ENCODE measurements at places on chromosomes 16 and 17.

- DNase-seq = no peak
These were observed 92.2 kb upstream of the CIBAR2 start for GRCh38 chr16:85204242-85205010.

- no peak for DNase-seq
These were observed 262.6 kb downstream of the PRKCA start for GRCh38 chr17:66564992-66565465.

DNA sequence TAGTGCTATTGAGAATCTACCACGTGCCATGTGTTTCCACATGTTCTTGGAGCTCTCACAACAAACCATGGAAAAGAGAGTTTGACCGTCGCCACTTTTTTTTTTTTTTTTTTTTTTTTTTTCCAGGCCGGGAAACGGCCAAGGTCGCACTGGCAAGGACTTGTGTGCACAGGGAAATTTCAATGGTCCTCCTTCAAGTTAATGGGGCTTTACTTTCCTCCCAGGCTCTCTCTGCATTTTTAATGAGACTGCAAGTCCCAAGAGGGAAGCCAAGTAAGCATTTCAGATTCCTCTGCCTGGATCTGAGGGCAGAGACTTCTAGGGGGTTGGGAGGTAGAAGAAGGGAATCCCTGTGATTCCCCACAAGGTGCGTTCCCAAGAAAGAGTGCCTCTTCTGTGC, 94.7 kb upstream of the MPHOSPH6 start:
- no peak for DNase-seq

- DNase-seq = no peak
These were observed 13.6 kb upstream of the GIP start for GRCh38 chr17:48981927-48982539.

DNA sequence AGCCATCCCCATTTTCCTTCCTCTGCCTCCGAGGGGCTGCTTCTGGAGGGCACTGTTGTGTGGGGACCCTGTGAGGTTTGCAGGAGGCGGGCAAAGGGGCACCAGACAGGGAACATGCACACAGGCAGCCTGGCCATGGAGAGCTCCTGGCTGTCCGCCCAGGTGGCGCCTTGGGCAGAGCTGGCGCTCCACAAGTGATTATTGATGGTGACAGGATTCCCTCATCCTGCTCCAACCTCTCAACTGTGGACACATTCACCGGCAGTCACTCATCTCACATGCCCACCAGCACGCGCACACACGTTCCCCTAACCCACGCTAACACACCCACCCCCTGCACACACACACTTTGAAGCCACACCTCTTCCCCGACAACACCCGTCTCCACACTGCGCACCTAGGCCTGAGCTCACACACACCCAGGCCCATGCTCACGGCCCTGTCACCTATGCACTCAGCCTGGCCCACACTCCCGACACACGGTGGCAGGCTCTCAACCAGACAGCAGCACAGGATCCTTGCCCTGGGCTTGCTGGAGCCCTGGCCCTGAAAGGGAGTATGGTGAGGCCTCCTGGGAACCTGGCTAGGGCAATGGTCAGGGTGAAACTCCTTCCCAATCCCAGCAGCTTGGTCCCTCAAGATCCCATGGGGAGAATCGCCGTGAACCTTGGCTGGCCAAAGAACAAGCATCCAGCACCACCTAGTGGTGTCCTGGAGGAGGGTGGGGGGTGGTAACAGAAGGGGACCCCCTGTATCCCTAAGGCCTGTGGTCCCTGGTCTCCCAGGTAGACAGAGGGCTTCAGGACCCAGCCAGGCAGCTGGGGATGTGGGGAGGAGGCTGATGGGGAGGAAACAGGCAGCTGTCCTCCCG, 3.6 kb downstream of the PNMT start:
- DNase-seq = no peak

- no peak for DNase-seq
These were observed 80.1 kb downstream of the SOCS1 start for GRCh38 chr16:11175787-11176341.

GRCh38 chr17:36921095-36921851, 16.0 kb upstream of the LHX1 start:
- no peak for DNase-seq

DNA sequence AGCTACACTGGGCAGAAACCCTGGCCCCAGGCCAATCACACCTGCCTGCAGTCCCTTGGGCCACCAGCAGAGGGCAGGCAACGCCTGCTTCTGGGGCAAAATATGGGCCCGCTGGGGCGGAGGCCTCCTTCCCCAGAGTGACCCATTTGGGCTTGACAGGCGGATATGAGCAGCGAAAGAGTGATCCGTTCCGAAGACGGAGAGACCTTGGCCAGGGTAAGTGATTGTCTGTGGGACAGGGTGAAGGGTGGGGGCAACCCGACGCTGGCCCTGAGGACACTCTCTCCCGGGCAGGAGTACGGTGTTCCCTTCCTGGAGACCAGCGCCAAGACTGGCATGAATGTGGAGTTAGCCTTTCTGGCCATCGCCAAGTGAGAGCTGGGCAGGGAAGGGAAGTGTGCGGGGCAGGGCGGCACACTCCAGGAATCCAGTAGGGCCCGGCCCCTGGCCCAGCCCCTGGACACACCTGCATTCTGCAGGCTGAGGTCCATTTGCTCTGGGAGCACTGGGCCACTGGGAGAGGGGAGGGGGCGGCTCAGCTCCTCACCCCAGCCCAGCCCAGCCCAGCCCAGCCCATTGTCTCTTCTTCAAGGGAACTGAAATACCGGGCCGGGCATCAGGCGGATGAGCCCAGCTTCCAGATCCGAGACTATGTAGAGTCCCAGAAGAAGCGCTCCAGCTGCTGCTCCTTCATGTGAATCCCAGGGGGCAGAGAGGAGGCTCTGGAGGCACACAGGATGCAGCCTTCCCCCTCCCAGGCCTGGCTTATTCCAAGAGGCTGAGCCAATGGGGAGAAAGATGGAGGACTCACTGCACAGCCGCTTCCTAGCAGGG, 3.5 kb upstream of the NHERF1 start:
- peak; percentile 73 for DNase-seq

DNA sequence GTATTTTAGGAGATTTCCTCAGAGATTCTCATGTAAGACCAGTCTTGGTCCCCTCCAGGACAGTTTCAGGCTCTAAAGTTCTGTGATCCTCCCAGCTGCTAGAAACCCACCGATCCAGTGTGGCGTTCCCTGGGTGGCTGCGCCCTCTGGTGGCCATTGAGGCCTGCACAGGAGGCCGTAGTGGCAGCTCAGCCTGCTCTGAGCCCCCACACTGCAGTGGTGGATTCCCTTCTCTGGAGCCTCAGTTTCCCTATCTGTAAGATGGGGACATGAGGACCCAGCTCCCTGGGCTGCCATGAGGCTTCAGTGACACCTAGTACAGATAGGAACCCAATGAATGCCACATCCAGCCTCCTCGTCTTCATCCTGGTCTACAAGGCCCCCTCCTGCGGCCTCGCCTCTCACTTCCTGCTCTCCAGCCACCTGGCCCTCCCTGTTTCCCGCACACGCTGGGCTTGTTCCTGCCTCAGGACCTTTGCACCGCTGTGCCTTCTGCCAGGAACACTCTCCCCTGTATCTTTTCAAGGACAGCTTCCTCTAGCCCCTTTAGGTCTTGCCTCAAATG, 16.5 kb downstream of the CCDC102A start:
- DNase-seq = peak; percentile 70

- no peak for DNase-seq
These were observed 632 bp upstream of the RTN4RL1 start for GRCh38 chr17:2025622-2026309.

- no peak for DNase-seq
These were observed 11.5 kb downstream of the COX10 start for GRCh38 chr17:14080847-14081251.

DNA sequence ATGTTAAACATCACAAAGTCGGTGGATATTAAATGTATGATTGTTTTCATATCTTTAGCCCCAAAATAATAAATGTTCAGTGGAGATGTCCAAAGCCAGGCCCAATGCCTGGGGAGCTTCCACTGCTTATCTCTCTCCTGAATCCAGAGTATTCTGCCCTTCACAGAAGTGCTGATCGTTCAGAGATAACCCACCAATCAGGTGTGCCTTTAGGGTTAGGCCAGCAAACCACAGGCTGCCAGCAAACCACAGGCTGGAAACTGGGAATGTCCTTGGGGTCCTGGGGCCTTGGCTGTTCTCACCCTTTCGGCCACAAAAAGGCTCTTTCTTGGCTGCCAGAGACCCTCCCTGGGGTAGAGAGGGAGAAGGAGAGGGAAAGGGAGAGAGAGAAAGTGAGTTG, 33.9 kb downstream of the NXN start:
- no peak for DNase-seq

DNA sequence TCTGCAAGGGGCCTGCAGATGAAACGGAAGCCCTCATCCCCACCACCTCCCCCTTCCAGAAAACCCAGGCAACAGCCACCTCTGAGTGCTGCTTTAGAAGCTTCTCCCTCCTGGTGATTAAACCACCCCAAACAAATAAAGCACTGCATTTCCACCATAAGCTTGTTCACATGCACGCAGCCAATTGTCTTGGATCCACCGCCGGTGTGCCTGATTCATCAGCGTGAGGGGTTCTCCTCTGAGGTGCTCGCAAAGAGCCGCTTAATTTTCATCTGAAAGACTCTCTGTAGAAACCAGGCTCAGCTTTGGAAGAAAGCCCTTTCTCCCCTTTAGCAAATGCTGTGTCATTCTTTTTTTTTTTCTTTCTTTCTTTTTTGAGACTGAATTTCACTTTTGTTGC, 155.2 kb upstream of the EEF2KMT start:
- no peak for DNase-seq

DNA sequence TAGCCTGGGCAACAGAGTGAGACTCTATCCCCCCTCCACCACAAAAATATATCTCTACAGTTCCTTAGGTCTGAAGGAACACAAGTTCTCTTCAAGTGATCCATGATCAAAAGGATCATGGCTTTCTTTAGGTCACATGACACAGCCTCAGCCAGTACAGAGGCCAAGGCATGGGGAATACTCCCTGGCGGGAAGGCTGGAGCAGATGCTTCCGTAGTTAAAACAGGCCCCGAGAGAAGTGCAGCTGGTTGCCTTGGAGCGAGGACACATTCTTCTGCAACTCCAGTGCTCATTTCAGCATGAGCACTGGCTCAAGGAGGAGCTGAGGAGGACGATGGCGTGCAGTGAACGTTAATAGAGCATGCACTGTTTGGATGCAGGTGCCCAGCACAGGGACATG, 13.5 kb downstream of the CDIP1 start:
- DNase-seq = no peak

DNA sequence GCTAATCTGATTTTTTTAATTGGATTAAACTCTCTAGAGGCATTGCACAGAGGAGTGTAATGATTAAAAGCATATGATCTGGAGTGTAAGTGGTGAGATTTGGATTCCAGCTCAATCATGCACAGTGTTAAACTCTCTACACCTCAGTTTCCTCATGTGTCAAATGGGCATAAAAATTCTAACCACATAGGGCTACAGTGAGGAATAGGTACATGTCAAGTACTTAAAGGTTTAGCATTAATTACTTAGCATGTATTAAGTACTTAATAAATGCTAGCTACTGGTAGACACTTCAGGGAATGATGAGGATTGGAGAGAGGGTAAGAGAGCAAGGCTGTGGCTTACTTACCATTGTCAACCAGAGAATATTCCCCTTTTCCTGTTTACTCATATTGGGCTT, 17.1 kb downstream of the ERI2 start:
- DNase-seq = no peak

GRCh38 chr17:5122586-5123342, 6.9 kb downstream of the USP6 start:
- DNase-seq = no peak

DNA sequence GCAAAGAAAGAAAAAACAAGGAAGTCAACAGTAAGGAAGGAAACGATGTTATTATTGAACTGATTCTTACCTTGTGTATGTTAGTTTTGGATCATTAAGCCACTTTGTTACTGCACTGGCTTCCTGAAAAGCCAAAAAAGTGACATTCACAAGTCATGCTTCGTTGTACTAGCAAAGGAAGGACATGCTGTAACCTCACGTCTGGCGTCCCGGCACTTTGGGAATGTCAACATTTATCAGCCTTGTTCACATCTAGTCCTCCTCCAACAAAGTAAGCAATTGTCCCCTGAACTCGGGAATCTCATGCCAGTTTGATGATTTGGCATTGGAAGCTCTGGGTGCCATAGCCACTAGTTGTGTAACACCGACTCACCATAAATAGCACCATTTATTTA, 731 bp upstream of the MKS1 start:
- DNase-seq = no peak

- no peak for DNase-seq
These were observed 139.5 kb downstream of the CYLD start for GRCh38 chr16:50881331-50881830.

- DNase-seq = peak; percentile 28
These were observed 25.7 kb downstream of the MRC2 start for GRCh38 chr17:62653002-62653825.

DNA sequence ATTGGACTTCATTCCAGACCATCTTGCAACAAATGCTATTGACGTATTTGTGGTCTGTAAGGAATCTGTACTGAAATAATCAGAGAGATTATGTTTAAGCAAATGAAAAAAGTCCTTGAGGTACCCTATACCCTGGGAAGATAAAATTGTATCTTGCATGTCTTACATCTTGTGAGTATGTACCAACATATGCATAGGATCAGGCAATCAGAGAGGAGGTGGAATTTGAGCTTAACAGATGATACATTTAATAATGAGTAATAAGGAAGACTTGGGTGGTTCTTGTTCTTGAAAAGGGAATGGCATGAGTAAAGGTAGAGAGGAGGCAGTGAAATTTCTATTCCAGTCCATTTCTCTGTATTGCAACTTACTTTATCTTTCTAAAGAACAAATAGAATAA, 10.6 kb downstream of the MOSMO start:
- DNase-seq = no peak

DNA sequence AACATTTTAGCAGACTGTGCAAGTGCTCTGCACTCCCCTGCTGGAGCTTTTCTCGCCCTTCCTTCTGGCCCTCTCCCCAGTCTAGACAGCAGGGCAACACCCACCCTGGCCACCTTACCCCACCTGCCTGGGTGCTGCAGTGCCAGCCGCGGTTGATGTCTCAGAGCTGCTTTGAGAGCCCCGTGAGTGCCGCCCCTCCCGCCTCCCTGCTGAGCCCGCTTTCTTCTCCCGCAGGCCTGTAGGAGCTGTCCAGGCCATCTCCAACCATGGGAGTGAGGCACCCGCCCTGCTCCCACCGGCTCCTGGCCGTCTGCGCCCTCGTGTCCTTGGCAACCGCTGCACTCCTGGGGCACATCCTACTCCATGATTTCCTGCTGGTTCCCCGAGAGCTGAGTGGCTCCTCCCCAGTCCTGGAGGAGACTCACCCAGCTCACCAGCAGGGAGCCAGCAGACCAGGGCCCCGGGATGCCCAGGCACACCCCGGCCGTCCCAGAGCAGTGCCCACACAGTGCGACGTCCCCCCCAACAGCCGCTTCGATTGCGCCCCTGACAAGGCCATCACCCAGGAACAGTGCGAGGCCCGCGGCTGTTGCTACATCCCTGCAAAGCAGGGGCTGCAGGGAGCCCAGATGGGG, 3.1 kb downstream of the GAA start:
- DNase-seq = no peak

GRCh38 chr17:47225911-47226688, 17.0 kb downstream of the MYL4 start:
- no peak for DNase-seq

DNA sequence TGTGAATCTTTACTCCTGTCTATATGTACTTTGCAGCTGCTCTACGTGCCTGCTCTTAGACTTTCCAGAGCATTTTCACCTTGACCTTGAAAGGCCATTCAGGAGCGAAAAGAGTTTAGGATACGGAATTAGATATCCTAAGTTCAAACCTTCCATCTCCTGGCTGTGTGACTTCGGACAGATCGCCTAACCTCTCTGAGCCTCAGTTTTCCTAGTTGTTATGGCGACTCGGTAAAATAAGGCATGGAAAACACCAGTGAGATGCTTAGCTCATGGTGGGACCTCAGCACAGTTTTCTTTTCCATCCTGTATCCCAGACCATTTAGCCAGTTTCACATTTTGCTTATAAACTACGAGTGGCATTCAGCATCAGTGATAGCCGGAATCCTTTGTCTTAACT, 233.7 kb downstream of the RBFOX1 start:
- no peak for DNase-seq
